ENCODE measurements at places on chromosomes 6 and 20. TPM values are rescaled to one million over a fixed set of nuclear protein-coding genes. Genes with fewer than 3 reads are reported as not detected.

Gene PRSS35
- total RNA-seq = 8.3 TPM

Gene NECAB3
- total RNA-seq = 92.9 TPM

Gene RNF39
- 0.28 TPM for total RNA-seq

Gene HLA-DQB1
- total RNA-seq = 22.2 TPM

Gene RIMS4
- total RNA-seq = 3.4 TPM

Gene HUS1B
- total RNA-seq = 0.53 TPM

Gene NOX3
- total RNA-seq = not detected

DNA sequence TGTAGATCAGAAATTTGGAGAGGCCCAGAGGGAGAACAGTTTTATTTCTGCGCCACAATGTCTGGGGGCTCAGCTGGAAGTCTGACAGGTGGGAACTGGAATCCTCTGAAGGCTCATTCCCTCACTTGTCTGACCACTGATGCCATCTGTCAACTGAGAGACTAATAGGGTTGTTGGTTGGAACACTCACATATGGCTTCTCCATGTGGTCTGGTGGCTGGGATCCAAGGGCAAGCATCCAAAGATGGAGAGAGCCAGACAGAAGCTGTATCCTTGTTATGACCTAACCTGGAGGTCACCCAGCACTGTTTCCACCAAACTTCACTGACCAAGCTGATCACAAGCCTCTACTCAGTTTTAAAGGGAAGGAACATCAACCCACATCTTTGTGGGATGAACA, 117.9 kb upstream of the AKAP12 start:
- DNase-seq = peak; percentile 80

GRCh38 chr6:33080127-33081089, 4.6 kb downstream of the HLA-DPB1 start:
- peak; percentile 71 for DNase-seq

DNA sequence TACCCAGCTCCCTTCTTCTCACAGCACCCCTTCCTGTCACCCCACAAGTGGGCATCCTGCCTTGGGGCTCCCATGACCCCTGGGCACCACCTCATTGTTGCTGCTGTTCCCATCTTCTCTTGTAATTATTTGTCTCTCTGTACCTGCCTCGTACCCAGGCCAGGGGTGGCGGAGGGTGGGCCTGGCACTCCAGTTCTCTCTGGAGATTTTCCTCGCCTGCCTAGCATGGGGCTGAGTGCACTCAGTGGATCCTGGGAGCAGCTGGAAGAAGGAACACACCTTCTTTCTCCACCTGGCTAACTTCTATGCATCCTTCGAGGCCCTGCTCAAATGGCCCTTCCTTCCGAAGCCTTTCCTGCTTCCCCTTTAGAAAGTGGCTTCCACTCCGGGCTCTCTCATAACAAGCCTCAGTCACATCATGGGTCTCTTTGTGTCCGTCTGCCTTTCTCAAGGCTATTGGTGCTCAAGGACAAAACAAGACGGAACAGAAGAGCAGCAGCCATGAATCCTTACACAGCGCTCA, 79.2 kb downstream of the SRC start:
- no peak for DNase-seq

DNA sequence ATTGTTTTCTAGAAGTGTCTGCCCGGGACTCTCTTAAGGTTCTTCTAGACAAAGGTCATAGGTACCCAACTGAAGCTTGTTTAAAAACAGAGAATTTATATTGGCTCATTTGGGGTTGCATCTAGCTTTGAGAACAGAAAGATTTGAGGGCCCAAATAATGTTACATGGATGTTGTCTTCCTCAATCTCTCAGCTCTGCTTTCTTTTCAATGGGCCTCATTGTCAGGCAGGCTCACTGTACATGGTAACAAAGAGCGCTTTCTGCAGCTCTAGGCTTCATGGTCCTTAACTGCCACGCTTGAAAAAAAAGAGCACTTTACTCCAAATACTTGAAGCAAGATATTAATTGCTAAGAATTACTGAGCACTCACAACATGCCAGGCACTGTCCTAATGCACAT, 22.2 kb downstream of the NHLRC1 start:
- DNase-seq = no peak

DNA sequence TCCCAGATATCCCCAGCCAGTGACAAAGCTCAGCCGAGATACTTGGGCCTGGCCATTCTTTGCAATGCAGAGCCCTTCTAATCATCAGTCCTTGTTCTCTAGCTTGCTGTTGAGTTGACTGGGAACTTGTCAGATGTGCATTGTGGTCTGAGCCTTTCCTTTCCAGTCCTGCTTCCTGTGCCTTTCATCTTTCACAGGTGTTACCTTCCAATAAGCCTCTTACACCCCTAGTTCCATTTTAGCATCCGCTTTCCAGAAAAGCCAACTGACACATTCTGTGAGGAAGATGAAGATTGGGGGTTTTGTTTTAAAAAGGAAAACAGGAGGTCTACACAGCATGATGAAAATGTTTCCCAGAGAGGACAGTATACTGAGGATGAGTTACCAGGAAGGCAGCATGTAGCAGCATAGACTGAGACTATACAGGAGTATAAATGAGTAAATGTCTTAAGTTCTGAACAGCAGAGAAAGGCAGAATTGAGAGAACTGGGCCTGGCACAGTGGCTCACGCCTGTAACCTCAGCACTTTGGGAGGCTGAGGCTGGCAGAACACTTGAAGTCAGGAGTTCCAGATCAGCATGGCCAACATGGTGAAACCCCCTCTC, 5.6 kb upstream of the CEP85L start:
- DNase-seq = no peak

GRCh38 chr6:26657256-26657655, 2.3 kb downstream of the ZNF322 start:
- no peak for DNase-seq

- DNase-seq = no peak
Observed at GRCh38 chr20:21159658-21160380, 33.9 kb downstream of the KIZ start.

DNA sequence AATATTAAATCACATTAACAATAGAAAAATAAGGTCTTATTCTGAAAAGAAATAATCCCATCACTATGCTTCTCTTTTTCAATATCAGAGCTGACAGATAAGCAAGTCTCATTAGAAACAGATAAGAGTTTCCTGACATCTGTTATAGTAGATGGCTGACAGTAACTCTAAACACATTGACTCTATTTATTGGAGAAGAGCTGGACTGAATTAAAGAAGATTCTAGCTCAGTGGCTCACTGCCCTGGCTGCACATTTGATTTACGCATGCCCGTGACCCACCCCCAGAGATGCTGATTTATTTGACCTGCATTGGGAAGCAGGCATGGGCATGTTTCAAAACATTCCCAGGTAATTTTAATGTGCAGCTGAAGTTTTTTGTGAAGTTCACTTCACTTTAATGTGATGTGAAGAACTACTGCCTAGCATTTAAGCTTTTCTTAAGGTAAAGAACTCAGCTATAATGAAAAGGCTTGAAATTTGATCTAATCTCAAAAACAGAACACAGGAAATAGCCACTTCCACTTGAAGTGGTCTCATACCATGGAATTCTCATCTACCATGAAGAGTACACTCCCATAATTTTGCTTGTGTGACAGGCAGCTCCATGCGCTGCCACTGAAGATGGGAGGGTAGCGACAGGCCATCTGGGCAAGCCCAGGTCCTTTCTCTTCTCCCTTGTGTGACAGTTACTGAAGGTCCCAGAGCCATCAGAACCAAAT, 162.3 kb downstream of the TPBG start:
- DNase-seq = no peak

GRCh38 chr20:24990810-24991252, 1.7 kb downstream of the APMAP start:
- no peak for DNase-seq

GRCh38 chr20:16661756-16662155, 68.1 kb upstream of the SNRPB2 start:
- no peak for DNase-seq

GRCh38 chr6:39937686-39938333, 3.5 kb upstream of the MOCS1 start:
- DNase-seq = no peak

DNA sequence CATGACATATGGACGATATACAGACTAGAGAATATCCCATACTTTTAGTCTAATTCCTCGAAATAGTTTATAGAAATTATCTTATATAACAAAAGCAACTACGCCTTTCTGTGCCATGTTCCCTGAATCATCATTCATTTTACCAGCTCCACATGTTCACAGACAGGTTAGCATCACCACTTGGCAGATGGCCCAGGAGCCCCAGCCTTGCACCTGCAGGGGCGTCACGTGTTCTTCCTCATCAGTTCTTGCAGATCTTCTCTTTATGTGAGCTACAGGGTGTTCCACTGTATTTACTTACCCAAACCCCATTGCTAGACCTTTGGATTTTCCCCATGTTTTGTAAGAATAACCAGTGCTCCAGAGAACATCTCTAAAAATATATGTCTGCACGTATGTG, 12.6 kb upstream of the BNIP5 start:
- DNase-seq = no peak

DNA sequence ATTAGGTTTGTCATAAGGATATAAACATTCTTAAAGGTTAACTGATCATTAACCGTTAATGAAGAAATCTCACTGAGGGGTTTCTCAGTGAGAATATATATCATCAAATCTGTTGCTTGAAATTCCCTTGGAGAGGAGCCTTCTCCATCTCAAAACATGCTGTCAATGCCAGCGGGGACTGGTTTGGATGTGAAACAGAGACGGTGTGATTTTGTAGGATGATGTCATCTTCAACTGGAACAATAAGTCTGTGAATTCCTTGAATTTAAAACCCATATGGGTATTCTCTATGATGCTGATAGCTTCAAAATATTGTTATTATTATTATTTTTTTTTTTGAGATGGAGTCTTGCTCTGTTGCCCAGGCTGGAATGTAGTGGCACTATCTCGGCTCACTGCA, 75.9 kb downstream of the GMPR start:
- no peak for DNase-seq

DNA sequence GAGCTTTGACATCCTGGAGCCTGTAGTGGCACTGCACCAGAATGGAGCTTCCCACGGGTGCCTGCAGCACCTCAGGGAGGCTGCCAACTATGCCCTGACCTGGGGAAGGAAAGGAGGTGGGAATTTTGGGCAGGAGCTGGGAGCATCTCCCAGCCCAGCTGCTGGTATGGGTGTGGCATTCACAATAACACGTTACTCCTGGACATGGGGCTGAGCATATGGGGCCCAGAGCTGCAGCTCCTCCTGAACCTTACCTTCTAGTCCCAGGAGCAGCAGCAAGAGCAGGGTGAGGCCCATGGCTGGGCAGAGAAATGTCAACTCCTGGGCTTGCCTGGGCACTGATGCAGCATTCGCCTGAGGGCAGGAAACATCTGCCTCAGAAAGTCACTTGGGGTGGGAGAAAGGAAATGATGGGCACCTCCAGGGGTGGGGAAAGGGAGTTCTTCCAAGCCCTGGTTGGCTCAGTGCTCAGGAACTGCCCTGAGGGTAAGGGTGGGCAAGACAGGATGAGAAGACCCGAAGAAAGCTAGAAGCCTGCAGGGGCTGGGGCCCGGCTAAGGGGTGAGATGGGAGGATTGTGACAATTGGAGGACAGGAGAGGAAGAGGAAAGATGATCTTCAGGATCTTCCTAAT, at the start of gene TREML1:
Gene TREML1, minus strand, starts transcription at position 356 of the 634 bp plus-strand sequence. Its CDS starts 59 bp downstream, at position 297.
- DNase-seq = no peak

DNA sequence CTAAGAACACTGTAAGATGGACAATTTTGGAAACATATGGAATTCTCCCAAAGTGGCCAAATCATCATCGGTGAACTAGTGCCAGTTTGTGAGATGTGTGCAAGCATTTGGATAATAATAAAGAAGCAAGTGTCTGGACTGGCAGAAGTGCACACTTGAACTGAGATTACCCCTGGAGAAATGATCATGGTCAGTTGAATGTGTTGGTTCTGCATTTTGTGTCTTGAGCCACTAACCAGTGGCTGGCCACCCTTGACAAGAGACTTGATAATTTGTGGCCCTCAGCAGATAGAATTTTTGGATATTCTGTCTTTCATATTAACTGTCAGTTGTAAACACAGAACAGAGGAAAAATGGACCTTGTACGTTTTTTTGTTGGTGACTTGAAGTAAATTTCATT, 37.4 kb downstream of the CITED2 start:
- DNase-seq = no peak

GRCh38 chr6:111925296-111925695, 52.0 kb upstream of the FYN start:
- DNase-seq = no peak

GRCh38 chr20:16729080-16729479, 746 bp upstream of the SNRPB2 start:
- no peak for DNase-seq

GRCh38 chr6:118735320-118735719, 83.9 kb upstream of the CEP85L start:
- DNase-seq = no peak

GRCh38 chr6:100719883-100720682, 161.0 kb downstream of the ASCC3 start:
- no peak for DNase-seq

- no peak for DNase-seq
Observed at GRCh38 chr6:2782825-2783187, 17.6 kb downstream of the WRNIP1 start.
